ENCODE measurements at places on chromosomes 2 and 18.

DNA sequence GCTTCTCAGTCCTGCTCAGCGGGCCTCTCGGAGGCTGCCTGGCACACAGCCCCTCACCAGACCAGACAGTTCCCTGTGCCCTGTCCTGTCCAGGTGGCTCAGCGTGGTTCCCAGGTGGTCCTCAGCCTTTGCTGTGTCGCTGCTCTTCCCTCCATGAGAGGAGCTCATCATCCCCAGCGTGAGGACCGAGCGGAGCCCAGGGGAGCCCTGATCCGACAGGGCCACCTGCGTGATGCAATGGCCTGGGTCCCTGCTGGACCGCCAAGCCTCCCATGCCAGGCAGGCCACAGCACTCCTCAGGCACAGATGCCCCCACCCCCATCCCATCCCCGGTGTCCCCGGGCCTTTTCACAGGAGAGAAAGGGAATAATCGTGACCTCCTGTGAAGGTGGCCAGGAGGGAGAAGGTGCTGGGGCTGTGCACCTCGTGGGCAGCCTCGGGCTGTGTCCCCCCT is 4.3 kb downstream of the GPC1 start:
- DNase-seq: no peak

- DNase-seq: no peak
Observed at GRCh38 chr2:13515254-13515653, 798.5 kb downstream of the TRIB2 start.

GRCh38 chr2:46195819-46196218 is 101.4 kb upstream of the EPAS1 start:
- no peak for DNase-seq

DNA sequence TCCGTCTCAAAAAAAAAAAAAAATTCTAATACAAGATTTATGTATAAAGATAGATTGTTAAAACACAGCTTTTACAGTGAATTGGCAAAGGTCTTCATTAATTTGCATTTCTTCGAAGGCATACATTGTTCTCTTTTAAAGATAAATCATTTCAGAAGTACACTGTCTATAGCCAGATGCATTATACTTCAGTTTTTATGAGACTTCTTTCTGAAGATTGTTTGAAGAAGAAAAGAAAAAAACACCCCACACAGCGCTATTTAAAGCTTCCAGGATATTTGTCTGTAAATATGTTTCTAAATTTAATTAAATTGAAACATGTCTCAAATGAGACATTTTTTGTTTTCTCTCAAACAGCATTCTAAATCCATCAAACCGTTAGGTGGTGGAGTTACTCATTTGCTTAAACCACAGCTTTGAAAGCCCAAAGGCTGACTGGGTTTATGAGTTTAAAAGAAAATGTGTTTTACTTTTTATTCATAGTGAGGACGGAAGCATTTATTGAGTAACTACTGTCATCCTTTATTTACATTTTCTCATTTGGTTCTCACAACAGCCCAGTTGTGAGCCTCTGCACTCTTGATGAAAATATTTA is 42.4 kb upstream of the C1GALT1C1L start:
- DNase-seq: no peak

GRCh38 chr2:127082974-127083373 is 24.0 kb downstream of the BIN1 start:
- no peak for DNase-seq

GRCh38 chr18:45525301-45525700 is 90.0 kb upstream of the SLC14A2 start:
- DNase-seq: no peak

GRCh38 chr2:205892251-205892655 is 193.7 kb downstream of the INO80D start:
- no peak for DNase-seq

- DNase-seq: no peak
Observed at GRCh38 chr2:209208211-209208610, 215.6 kb upstream of the MAP2 start.

- DNase-seq: no peak
Observed at GRCh38 chr2:29597035-29597434, 324.4 kb downstream of the ALK start.

- DNase-seq: no peak
Observed at GRCh38 chr2:38125842-38126241, 49.9 kb upstream of the CYP1B1 start.

- DNase-seq: no peak
Observed at GRCh38 chr2:224915136-224915535, 127.1 kb downstream of the DOCK10 start.

DNA sequence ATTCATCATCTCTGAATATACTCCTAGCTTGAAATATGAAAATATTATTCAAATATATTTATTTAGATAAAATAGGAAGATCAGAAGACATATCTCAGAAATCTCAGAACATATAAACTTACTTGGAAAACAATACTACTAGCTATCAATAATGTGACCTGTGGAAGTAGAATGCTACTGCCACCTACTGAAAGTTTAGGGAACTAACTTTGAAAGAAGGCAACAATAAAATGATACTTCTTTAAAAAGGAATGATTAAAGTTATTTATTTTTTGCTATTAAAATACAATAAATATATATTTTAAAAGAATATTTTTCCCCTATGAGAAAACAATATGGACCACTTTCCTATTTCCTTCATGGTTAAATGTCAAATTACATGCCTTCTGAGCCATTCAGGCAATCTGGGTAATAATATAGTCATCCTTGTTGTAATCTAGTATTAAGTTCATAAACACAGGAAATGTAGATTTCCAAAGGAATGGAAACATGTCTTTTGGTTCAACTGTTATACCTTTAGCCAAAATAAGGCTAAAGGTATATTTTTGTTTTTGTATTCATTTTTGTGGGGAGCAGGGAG is 26.0 kb downstream of the ACADL start:
- DNase-seq: no peak

DNA sequence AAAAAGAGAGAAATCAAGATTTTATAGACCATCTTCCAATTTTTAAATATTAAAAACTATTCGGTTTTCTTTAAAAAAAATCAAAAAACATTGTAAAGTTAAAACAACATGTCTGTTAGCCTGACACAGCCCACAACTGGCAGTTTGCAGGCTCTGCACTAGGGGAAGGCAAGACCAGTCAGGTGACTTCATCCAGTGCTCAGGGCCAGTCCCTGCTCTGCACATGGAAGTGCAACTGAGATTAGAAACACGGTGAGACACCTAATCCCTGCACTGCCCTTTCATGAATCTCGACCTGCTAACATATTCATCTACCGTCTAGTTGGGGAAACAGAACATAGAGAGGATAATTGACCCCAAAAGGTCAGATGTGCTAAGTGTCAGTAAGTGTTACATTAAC is 135.2 kb downstream of the BARD1 start:
- DNase-seq: no peak

DNA sequence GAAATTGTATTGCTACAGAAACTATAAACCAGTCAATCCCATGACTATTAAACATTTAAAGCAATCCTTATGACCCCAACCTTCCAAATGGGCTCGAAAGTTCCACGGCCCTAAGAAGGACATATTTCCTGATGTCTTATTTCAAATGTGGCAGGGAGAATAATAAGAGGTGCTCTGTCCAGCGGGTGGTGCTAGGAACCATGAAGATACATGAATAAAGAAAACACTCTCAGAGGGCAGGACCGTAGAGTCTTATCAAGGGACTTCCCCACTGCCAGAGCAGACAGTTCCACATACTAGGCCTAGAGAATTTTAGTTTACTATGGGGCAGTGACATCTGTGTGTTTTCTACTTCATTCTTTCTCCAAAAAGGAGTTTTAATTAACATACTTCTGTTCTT is 187.1 kb upstream of the PIK3C3 start:
- no peak for DNase-seq

GRCh38 chr2:157087373-157088002 is 170.0 kb upstream of the GALNT5 start:
- DNase-seq: no peak

- DNase-seq: no peak
Observed at GRCh38 chr2:43851011-43851980, 12.5 kb downstream of the ABCG8 start.

GRCh38 chr2:105437708-105438103 is 38.9 kb upstream of the FHL2 start:
- DNase-seq: no peak

DNA sequence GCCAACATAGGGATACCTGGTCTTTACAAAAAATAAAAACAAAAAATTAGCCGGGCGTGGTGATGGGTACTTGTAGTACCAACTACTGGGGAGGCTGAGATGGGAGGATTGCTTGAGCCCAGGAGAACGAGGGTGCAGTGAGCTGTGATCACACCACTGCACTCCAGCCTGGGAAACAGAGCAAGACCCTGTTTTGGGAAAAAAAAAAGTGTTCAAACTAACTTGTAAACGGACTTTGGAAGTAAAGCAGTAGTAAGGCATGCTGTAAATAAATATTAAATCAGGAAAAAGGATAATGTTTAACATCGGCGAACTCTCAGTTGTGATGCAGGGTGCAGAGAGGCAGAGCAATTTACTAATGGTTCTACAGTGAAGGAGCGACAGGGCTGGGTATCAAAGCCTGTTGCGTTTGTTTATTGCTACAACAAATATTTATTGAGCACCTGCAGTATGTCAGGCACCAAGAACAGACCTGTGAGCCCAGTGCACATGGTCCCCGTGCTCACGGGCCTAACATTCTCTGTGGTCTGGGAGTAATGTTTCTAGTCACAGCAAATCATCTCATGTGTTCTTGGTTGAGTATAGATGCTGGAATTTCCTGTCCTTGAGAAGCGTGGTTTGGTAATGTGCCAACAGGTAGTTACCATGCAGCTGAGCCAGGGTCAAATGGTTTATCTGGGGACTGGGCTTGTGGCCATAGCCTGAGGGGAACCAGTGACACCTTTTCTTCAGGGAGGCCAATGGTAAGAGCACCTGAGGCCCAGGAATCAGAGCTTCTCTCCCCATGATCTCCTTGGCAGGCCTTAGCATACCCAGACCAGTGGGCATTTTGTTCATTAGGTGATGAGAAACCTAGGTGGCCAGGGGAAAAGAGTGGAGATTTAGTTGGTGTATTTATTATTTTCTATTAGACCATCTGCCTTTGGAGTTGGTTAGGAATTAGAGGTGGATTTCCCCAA is 27.9 kb upstream of the GREB1 start:
- DNase-seq: no peak
